ENCODE measurements at places on chromosomes 11 and 22.

DNA sequence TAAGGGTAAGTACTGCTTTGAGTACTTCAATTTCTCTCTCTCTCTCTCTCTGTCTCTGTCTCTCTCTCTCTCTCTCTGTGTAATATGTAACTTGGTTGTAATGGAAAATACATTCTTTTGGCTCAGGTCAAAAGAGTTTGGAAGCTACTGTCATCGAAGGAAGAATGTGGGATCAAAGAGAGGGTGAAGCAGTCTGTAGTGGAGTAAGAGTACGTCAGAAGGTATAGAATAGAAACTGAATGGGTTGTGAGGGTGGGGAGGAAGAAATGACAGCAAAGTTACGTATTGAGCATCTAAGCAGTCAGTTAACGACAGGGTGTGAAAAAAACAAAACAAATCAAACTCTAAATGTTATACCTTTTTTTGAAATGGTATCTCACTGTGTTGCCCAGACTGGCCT, 10.0 kb downstream of the NCAM1 start:
- no peak for DNase-seq

GRCh38 chr11:129968591-129969419, 33.8 kb downstream of the PRDM10 start:
- no peak for DNase-seq

DNA sequence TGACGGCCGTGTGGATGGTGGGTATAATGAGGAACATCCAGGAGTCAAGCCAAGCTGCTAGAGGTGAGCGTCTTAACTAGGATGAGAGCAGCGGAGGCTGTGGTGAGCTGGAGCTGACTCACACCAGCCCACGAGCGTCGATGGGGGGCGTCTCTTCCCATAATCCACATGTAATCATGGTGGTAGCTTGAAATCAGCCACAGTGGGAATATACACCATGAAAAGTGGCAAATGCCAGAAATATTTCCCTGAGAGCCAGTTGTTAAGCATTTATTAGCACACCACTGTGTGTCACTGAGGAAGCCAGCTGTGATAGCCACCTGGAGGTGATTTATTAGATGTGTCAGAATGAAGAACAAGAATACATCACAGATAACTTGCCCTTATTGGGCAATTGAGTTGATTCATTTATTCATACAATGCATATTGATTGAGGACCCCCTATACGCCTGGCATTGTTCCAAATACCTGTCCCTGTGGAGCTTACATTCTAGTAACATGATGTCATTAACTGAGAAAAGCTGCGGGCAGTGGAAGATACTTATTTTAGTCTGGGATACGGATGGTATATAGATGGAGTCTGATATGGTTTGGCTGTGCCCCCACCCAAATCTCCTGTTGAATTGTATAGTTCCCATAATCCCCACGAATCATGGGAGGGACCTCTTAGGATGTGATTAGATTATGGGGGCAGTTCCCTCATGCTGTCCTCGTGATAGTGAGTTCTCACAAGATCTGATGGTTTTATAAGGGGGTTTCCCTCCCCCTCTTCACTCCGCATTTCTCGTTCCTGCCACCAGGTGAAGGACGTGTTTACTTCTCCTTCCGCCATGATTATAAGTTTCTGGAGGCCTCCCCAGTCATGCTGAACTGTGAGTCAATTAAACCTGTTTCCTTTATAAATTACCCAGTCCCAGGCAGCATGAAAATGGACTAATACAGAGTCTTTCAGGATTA, 473.4 kb downstream of the METTL15 start:
- DNase-seq, result no peak

DNA sequence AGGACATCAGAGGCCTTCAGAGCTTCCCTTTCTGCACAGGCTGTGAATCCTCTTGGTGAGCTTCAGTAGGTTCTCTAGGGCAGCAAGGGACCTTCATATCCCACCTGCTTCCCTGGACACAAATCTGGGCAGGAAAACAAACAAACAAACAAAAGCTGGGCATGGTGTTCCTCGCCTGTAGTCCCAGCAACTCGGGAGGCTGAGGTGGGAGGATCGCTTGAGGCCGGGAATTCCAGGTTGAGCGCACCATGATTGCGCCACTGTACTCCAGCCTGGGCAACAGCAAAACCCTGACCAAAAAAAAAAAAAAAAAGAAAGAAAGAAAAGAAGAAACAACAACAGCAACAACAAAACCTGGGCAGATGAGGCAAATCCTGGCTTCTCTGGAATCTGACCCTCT, 92.9 kb downstream of the CEP164 start:
- DNase-seq, result no peak

- no peak for DNase-seq
Observed at GRCh38 chr11:63511048-63511748, 5.3 kb downstream of the LGALS12 start.

GRCh38 chr22:44979154-44979553, 30.7 kb downstream of the PHF21B start:
- DNase-seq, result no peak

DNA sequence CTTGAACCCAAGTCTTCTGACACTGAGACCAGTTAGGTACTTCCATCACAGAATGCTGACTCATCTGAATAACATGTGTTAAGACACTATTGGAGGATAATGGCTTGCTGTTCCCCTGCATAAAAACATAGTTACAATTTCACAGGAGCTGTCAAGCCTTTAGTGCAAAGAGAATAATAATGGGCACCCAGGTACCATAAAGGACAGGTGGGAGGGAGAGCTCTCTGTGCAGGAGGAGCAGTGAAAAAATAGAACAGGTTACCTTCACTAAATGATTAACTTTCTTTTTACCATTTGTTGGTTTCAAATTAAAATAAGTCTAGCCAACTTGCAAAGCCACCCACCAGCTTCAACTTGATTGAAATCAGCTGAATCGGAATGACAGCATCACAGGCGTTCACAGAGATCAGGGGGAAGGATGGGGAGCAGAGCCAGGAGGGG, 173.2 kb downstream of the DSCAML1 start:
- no peak for DNase-seq

DNA sequence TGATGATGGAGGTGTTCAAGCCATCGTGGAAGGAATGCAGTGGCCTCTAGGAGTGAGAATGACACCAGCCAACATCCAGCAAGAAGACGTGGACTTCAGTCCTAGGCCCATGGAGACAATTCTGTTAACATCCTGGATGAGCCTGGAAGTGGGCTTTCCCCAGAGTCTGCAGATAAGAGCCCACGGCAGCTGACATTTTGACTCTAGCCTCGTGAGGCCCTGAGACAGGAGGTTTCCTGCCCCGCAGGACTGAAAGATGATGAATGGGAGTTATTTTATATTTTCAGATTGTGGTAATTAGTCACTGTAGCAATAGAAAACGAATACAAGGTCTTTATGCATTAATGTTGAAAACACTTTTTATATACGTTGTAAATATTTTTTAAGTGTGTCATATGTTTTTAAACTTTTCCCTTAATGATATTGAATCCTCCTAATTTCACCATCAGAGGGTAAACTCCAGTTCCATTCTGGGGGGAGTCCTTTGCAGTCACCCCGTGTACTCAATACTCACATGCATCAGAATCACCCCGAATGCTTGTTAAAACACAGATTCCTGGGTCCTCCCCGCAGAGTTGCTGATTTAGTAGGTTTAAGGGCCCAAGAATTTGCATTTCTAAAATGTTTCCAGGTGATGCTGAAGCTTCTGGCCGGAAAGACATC, 570 bp upstream of the TPCN2 start:
- DNase-seq, result no peak

- no peak for DNase-seq
Observed at GRCh38 chr22:49926916-49927315, 8.5 kb downstream of the CRELD2 start.

DNA sequence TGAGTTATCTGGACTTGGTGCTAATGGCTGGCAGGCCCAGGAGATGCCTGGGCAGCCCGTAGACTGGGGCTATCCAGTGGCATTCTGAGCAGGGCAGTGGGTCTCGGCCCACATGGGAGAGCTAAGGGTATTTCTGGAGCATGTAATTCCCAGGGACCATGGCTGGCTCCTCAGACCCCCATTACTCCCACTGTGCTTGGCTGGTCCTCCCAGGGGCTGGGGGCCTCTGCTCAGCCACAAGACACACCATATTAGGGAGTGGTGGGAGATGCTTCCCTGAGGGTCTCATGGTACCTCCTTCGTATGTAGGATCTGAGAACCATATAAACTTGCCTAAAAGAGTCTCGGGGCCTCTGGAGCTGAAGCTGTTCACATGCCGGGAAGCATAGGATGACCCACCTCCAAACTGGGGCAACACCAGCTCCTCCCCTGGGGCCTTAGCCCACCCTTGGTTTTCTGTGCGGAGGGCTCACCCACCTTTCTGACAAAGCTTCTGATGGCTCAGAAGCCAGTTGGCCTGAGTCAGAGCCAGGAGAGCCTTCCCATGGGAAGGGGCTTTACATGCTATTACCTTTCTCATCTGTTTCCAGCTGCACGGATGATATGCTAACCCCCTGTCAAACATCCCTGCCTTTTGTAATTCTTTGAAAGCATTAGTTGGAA, 9.5 kb upstream of the FTH1 start:
- DNase-seq, result no peak

DNA sequence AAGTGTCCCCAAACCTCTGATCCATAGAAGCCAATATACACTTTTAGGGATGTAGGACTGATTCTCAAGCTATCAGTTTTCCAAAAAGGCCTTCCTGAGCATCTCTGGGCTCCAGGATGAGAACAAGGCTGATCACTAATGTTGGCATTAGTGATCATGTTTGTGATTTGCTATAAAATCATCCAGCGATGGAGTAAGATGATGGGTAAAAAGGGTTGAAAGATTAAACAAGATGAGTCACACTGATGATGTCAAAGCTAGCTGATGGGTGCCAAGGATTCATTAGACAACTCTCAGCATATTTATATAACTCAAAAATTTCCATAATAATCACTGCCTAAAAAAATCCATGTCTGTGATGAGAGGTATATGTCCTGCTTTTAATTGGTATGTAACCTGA, 42.8 kb downstream of the ZNF280B start:
- no peak for DNase-seq

DNA sequence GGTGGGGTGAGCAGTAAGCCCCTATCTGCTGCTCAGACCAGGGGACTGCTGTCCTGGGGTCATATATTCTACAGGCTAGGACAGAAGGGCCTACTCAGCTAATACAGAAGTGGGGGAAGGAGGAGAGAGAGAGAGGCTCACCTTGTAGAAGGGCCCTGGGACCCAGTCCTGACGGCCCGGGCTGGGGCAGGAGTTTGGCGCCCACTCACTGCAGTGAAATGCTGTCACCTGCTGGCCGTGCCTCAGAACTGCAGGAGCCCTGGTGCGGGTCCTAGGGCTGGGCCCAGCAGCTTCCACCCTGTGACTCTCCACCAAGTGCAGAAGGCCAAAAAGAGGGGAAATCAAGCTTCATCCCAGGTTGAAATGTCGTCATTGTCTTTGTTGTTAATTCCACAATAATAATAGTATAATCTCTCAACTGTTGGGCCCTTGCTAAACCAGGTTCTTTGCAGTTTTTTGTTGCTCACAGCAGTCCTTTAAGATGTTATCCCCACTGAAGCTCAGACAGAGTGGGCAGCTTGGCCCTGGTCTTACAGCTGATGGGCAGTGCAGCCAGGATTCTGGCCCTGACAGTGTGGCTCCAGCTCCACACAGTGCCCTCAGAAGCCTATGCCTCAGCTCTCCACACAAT, 29.6 kb downstream of the TRIM29 start:
- DNase-seq, result peak; percentile 46

DNA sequence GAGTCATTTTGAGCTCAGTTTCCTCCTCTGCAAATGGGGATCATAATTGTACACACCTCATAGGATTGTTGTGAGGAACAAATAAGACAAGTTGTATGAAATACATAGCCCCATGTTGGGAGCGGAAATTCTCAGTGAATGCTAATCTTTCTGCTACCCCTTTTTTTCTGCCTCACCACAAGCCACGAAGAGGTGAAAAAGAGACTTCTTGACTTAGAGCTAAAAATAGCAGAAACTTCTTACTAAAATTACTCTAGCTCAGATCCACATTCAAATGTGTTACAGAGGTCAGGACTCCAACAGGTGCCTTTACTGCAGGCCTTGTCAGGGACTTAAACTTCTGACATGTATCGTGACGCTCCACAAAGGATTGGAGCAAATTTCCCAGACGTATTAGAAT, 128.5 kb downstream of the MIAT start:
- no peak for DNase-seq

- no peak for DNase-seq
Observed at GRCh38 chr22:25448435-25449051, 115.9 kb upstream of the GRK3 start.

DNA sequence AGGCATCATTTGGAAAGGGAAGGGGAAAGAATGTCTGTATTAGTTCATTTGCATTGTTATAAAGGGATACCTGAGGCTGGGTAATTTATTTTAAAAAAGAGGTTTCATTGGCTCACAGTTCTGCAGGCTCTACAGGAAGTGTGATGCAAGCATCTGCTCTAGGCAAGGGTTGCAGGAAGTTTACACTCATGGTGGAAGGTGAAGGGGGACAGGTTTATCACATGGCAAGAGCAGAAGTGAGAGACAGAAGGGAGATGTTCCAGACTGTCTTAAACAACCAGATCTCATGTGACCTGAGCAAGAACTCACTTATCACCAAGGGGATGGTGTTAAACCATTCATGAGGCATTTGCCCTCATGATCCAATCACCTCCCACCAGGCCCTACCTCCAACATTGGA, 90.6 kb downstream of the CCDC83 start:
- DNase-seq, result no peak

- no peak for DNase-seq
Observed at GRCh38 chr11:91421641-91422040, 803.0 kb upstream of the FAT3 start.

GRCh38 chr22:35134637-35135036, 68.7 kb downstream of the ISX start:
- DNase-seq, result no peak

GRCh38 chr11:67705264-67705663, 30.8 kb upstream of the ALDH3B2 start:
- no peak for DNase-seq

DNA sequence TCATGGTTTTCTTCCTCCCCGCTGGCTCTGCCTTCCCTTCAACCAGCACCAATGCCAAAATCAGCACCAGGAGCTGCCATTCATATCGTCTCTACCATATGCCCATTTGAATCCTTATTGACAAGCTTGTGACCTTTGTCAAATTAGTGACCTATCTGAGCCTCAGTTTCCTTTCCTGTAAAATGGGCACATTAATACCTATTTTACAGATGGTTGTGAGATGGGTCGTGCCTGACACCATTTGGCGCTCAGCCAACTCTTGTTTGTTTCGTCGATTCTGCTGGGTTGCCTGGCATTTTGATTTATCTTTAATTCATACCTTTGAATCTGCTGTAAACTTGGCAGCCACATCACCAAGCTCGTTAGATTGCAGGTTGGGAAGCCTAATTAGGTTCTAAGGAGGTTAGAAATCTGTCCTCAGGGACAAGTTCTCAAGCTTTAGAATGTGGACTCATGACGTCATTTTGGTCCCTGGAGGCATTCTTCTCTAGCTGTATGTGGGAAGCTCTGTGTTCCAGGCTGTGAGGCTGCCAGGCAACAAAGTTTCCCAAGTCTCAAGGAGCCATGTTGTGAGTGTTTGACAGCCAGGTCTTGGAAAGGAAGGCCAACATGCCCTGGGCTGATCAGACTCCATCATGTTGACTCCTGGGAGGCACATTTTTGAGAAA, 61.0 kb downstream of the RPS6KA4 start:
- DNase-seq, result no peak
